ENCODE measurements at places on chromosomes 7 and 10.

GRCh38 chr7:148104136-148104716 lies 486.3 kb upstream of the C7orf33 start:
- no peak for DNase-seq

DNA sequence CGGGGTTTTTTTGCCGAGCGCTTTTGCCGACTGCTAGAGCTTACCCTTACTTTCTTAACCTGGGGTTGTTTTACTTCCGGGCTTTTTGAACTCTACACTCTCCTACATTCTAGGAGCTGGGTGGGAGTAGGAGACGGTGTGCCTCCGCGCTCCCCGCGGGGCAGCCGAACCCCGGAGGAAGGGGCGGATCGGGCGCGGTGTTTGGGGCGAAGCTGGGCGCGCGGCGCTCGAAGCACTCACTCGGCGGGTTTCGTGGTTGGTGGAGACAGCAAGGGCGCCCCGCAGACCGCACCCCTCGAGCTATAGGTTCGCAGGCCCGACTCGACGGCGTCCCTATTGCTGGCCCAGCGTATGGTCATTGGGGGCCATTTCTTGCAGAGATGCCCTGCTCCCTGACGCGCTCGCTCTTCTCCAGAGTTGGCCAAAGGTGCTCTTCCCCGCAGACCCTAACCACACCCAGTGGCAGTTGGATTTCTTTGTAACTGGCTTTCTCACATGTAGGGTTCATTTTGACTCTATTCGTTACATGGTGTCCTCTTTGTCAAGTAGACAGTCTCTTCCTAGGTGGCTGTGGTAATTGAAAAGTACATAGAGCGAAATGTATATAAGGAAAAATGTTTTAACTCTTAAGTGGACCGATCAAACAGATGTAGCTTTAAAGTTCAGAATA lies 364 bp downstream of the ZNF518A start:
- DNase-seq = peak; percentile 83

GRCh38 chr7:102220229-102220850 lies 66.3 kb upstream of the SH2B2 start:
- no peak for DNase-seq

DNA sequence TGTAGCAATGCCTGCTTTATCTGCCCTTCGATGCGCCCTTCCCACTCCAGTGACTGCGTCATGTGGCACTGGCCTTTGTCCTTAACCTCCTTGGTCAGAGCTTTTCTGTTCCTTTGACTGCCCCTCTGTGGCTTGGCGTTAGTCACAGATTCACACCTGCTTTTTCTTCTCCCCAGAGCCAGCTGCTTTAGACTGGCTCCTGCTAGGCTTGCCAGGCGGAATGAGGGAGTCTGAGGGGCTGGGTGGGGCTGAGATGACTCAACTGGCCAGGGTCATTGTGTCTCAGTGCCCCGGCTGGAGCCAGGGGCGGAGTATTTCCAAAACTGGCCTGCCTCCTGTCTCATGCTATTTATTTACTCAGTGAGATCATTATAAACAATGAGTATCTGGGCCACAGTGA lies 194.1 kb downstream of the EMX2 start:
- peak; percentile 66 for DNase-seq

GRCh38 chr7:101731502-101732084 lies 85.8 kb upstream of the CUX1 start:
- no peak for DNase-seq

Data from LHCN-M2 (cell line).